ENCODE measurements at places on chromosomes 1 and 21.

DNA sequence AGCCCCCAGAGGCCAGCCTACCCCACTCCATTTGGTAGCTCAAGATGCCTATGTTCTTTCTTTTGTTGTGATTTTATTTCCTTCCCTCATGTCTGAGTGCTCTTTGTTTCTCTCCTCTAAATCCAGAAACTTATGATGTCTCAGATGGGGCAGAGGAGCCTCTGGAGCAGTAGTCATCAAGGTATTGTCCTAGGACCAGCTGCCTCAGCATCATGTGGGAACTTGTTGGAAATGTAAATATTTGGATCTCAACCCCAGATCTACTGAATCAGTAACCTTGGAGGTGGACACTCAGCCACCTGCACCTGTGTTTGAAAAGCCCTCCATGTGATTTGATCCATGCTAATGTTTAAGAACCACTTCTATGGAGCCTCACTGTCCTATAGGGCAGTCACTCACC lies 593.1 kb upstream of the PLXNA2 start:
- DNase-seq = no peak

DNA sequence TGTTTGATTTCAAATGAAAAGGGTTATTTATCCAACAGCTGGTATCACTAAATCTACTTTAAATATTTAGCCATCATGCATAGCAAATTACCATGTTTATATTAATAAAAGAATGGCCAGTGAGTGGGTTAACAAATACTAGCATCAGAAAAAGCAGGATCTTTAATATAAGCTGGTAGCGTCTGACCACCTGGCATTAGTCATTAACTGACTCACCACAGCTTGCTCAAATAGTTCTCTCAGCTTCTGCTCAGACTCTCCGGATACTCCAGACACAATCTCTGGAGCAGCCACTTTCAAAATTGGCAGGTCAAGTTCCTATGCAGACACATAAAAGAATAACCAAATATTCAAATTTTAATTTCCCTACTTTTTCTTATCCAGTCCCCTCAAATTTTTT lies 29.6 kb downstream of the NVL start:
- no peak for DNase-seq

- DNase-seq = peak; percentile 8
These were observed 873 bp upstream of the PI4KB start for GRCh38 chr1:151327903-151328674.

DNA sequence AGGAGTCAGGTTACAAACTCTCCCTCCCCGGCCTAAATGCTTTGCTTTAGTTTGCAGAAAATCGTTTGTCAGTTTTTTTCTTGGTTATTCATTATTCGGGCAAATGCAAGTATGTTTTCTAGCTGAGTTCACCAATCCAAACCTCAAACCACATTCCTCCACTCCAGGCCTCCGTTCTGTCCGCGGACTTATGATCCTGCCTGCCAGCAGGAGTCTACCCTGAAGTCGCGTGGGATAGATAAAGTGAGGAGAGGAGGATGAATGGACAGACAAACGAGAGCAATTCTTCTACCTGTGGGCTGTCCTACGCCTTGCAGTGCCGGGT lies 1.3 kb downstream of the ADAMTS1 start:
- DNase-seq = no peak

DNA sequence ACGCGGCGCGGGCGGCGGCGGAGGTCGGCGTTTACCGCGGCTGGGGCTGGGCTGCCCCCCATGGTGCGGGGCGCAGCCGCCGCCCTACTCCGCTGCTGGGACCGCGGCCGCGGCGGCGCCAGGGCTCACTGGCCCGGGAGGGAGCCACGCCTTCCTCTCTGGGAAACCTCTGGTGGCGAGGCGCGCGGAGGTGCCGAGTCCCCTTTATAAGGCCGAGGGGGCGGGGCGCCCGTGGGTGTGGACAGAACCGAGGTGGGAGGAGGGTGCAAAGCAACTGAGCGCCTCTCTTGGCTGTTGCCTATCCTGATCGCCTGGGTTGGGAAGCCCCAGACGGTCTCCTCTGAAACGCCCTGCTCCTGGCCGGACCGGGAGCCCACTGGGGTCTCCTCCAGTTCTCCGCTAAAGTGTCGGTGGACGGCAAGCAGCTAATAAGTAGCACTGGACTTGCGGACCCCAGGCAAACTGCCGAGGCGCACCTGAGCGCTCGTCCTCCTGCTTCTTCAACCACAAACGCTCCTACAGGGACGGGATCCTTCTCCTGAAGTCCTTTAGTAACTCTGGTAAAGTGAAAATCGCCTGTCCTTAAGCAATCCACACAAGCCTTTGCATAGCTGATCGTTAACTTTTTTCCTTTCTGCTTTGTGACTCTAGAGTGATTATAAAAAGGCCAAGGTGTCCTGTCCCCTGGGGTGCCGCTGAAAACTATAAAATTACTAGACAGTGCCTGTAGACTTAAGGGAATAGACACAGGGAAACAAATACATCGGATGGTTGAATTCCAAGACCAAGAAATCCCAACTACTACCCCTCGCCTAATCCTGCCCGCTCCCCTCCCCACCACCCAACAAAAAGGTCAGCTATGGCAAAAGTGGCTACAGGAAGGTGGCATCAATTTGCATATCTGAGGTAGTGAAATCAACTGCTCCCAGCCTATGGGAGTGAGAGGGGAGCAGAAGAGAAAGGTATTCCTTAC lies at the start of gene PTGER3:
Gene PTGER3 (minus strand): TSS at position 182 of the 973 bp plus-strand sequence. CDS start 239 bp downstream, outside the sequence.
- peak; percentile 23 for DNase-seq

GRCh38 chr1:247409869-247410544 lies 6.0 kb upstream of the NLRP3 start:
- DNase-seq = no peak

GRCh38 chr1:235327559-235328270 lies at the start of gene ARID4B:
Gene ARID4B, minus strand, starts transcription at chr1:235328179. Its CDS starts 1,260 bp downstream, at chr1:235326919.
- DNase-seq = peak; percentile 29

DNA sequence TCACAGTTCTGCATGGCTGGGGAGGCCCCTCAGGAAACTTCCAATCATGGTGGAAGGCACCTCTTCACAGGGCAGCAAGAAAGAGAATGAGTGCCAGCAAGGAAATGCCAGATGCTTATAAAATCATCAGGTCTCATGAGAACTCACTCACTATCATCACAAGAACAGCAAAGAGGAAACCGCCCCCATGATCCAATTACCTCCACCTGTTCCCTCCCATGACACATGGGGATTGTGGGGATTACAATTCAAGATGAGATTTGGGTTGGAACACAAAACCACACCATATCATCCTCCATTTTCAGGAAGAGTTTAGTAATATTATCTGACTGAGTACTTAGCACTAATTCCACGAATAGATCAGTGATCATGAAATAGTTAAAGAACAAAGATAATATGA lies 244.2 kb downstream of the LMO4 start:
- DNase-seq = no peak

Measured in stimulated activated CD4-positive, alpha-beta T cell treated with anti-CD3 and anti-CD28 coated beads, Interleukin-12 subunit alpha, Interleukin-12 subunit beta, amount 100 ng/mL, for 24 hours (primary cell).